ENCODE measurements at places on chromosomes 13 and 19.

DNA sequence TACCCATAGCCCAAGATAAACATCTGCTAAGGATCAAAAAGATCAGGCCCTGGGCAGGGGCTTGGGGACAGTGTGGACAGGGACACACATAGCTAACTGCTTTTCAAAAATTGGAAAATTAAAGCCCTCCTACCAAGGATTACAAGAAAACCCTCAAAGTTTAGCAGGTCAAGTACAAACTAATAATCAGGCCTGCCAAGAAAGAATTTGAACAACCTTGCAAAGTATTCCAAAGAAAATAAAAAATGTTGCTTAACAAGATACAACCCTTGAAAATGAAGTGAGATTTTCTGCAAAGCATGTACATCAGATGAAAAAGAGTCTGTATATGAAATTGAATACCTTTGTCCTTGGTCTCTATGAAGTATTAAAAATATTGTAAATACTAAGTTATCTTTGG, 67.3 kb downstream of the KLF12 start:
- DNase-seq = peak; percentile 18

DNA sequence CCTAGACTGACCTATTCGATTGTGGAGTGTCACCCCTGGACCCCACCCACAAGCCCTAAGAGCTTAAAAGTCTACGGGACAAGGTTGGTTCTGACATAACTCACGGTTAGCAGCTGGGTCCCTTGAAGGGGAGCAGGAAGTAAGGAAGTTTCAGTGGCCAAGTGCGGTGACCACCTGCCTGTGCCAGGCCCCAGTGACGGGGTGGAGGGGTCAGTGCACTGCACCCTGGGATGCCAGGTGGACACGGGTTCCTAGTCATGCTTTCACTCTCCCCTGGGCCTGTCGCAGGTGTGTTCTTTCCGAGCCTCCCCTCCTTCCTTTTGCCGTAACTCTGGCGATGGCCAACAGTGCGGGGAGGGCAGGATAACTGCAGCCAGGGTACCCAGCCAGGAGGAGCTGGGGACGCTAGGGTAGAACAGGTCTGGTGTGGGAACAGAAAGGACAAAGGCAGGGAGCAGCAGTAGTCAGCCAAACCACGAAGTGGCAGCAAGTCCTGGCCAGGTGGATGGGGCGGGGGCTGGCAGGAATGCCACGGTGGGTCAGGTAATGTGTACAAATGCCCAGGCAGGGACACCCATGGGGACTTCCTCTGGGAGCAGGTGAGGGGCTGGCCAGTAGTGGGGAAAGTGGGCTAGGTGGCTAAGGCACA, 58.3 kb downstream of the RGCC start:
- no peak for DNase-seq

DNA sequence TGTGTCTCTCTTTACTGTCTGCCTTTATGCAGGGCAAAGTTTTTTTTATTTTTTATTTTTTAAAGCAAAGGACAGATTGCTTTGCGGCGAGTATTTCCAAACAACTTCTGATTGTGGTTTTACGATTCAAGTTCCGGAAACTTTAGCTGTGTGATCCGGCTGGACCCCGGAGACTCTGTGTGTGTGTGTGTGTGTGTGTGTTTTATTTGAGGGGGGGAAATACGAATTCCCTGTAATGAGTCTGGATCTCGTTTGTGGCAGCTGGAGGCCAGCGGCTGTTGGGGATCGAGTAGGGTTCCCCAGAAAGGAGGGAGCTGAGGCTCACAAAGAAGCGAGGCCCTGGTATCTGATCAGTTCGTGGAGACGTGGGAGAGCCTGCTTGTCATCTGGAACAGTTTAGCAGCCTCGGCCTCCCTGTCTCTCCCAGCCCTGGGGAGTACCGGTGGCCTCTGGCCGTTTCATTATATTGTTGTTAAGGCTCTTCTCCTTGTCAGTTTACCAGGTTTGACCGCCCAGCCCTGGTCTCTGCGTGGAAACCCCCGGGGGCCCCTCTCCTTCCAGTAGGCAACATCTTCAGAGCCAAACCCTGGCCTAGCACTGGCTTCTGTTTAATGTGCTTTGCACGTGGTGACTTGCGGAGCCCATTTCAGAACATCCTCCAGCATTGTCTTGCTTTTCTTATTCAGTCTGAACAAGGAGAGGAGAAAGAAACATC, 1.3 kb downstream of the FARP1 start:
- peak; percentile 42 for DNase-seq

- peak; percentile 95 for DNase-seq
These were observed 47.7 kb upstream of the USPL1 start for GRCh38 chr13:30569901-30570576.

DNA sequence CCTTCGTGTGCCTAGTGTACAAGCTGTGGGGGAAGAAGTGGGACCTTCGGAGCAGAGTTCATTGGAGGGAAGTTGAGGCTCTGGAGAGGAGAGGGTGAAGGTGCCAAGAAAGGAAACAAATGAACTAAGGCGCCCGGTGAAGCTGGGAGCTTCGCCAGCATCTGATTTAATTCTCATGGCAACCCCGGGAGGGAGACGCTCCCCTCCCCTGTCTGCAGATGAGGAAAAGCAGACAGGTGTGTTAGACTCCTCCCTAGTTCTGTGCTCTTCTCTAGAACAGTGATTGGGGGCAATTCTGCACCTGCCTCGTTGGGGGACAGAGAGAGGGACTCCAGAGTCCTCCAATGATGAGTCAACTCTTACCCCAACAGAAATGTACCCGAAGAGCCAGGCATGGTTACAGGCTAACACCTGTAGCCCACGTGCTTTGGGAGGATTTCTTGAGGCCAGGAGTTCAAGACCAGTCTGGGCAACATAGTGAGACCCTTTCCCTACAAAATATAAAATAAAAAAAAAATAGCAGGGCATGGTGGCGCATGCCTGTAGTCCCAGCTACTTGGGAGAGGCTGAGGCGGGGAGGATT, 4.2 kb downstream of the SSC5D start:
- DNase-seq = no peak

GRCh38 chr19:52659013-52659412, 20.9 kb upstream of the ZNF83 start:
- DNase-seq = no peak
